ENCODE measurements at places on chromosomes 4 and X.

- DNase-seq: no peak
These were observed 85.2 kb downstream of the ANAPC10 start for GRCh38 chr4:145012841-145013240.

- DNase-seq: no peak
These were observed 199.2 kb downstream of the DCTD start for GRCh38 chr4:182717788-182718583.

GRCh38 chr4:5955856-5956255 is 62.4 kb downstream of the C4orf50 start:
- DNase-seq: no peak

GRCh38 chr4:171851295-171851694 is 38.1 kb downstream of the GALNTL6 start:
- DNase-seq: no peak

DNA sequence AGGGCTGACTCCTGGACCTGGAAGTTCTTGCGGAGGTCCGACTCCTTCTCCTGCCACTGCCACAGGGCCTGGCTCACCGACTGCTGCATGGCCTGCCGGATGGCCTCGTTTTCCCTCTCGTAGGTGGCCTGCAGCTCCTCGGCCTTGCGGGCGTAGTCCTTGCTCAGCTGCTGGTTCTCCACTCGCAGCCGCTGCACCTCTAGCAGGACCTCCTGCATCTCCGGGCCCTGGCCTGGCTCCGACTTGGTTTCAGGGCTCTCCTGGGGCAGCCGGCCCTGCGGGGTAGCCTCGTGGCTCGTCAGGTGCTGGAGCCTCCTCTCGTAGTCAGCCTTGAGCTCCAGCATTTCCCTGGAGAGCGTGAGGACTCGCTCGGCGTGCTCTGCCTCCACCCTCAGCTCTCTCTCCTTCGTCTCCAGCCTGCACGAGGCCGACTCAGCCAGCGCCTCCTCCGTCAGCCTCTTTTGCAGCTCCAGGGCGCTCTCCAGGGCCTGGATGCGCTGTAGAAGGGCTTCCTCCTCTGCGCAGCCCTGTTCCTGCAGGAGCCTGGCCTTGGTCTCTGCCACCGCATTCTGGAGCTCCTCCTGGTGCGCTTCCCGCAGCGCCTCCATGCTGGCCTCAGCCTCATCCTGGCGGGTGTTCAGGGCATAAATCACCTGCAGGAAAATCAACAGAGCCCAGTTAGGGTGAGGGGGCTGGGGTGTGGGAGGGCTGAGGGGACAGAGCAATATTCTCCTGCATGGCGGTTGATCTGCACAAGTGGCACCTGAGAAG is 72.2 kb downstream of the FAM184B start:
- no peak for DNase-seq

GRCh38 chrX:119325456-119325855 is 73.7 kb upstream of the SLC25A43 start:
- no peak for DNase-seq

GRCh38 chr4:5870701-5871100 is 22.2 kb downstream of the CRMP1 start:
- no peak for DNase-seq

DNA sequence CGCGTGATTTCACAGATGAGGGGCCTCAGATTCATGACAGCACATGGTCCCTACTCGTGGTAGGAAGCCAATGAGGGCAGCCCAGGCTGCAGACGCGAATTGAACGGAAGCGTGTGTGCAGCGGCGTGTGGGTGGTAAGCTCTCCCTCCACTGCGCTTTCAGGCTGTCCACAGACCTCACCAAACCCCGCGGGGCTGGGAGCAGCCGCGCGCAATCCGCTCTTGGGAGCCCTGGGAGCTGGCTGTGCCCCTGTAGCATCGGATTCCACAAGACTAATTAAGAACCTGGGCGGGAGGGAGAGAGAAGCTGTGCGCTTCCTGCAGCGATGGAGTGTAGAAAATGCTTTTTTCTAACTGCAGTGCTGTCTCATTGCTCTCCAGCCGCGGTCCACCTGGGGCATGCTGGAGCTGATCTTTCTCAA is 134.9 kb downstream of the STOX2 start:
- no peak for DNase-seq

DNA sequence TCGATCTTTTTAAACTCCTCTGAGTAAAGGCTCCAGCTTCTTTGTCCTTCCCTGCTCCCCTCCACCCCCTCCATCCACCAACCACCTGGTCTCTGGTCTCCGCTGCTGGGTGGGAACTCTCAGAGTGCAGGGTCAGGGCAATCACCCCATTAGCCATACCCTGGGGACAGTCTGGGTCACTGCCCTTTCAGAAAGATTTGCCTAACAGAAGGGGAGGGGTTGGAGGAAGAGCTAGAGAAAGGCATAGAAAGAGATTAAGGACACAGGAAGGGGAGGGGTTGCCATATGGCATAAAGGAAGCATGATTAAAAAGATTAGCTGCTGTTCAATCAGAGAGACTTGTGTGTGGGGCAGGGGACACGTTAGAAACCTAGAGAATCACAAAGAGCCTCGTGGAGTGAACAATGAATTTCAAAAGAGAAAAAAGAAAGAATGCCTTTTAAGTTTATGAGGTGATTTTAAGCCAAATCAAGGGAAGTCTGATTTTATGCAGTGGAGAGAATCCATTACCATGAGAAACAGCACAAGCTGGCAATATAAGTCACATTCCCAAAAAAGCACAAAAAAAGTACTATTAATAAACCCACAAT is 115.5 kb upstream of the ACSL4 start:
- no peak for DNase-seq

GRCh38 chr4:163554870-163555465 is 60.5 kb downstream of the TMA16 start:
- DNase-seq: peak; percentile 25

DNA sequence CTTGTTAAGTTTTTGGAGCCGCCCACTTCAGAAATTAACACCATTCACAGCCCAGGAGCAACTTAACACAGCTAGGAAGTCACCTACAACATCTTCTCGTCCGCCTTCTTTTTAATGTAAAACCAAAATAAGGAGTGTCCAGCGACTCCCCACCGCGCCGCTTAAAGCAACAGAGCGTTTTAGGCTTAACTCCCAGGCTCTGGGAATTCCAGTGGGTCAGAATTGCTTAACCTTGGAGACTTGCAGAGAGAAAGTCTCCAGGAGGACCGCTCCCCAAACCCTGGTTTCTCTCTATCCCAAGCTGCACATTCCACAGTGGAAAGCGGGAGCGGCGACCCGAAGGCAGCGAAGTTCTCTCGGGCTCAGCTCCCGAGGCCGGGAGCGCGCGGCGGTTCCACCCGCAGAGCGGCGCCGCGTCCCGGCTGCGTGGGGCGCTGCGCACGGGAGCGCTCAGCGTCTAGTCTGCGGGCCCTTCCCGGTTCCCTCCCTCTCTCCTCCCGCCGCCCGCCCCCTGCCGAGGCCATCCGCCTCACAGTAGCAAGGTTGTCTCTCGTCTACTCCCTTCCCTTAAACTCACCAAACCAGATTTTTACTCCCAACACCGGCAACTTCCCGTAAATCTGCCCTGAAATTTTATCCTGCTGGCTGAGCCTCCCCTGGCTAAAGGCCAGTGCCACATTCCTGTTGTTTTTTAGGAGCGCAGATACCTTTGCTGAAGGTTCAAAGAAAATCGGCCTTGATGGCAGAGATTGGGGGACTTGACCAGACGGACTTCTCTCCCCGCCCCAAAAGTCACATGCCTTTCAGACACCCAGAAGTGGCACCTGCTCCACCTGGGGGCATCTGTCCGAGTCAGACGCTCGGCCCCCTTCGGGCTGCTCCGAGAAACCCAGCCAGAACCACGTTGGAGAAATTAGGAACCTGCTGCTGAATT is at the start of gene RBM47:
Gene RBM47, minus strand, starts transcription at position 464 of the 934 bp plus-strand sequence. CDS start 190,971 bp downstream, outside the sequence.
- DNase-seq: peak; percentile 14

GRCh38 chr4:88720451-88721428 is 23.1 kb upstream of the NAP1L5 start:
- no peak for DNase-seq

- DNase-seq: no peak
These were observed 1091.0 kb downstream of the C4orf33 start for GRCh38 chr4:130186931-130187330.

Data from CD4-positive, alpha-beta T cell treated with Interleukin-15 for 4 hours (primary cell).